ENCODE measurements at places on chromosomes 3 and 15.

GRCh38 chr3:4581498-4581897 lies 88.3 kb downstream of the ITPR1 start:
- no peak for DNase-seq

DNA sequence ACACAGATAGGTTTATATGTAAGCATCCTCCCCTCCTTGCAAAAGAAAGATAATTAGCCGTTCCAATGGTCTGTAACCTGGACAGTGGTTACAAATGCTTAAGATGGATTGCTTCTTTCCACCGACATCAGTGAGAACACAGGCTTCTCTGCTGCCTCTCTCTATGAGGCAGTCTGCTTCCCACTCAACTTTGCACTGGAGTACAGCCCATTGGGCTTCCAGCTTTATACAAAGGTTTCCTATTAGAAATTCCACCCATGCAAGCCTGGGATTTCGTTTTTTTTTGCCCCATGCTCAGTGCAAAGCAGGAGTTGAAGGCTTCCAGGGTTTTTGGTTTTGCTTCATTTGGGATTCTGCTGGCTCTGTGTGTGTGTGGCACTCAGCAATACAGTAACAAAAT lies 47.3 kb upstream of the C3orf22 start:
- DNase-seq: no peak

GRCh38 chr15:36803773-36804172 lies 224.3 kb downstream of the CDIN1 start:
- DNase-seq: no peak

DNA sequence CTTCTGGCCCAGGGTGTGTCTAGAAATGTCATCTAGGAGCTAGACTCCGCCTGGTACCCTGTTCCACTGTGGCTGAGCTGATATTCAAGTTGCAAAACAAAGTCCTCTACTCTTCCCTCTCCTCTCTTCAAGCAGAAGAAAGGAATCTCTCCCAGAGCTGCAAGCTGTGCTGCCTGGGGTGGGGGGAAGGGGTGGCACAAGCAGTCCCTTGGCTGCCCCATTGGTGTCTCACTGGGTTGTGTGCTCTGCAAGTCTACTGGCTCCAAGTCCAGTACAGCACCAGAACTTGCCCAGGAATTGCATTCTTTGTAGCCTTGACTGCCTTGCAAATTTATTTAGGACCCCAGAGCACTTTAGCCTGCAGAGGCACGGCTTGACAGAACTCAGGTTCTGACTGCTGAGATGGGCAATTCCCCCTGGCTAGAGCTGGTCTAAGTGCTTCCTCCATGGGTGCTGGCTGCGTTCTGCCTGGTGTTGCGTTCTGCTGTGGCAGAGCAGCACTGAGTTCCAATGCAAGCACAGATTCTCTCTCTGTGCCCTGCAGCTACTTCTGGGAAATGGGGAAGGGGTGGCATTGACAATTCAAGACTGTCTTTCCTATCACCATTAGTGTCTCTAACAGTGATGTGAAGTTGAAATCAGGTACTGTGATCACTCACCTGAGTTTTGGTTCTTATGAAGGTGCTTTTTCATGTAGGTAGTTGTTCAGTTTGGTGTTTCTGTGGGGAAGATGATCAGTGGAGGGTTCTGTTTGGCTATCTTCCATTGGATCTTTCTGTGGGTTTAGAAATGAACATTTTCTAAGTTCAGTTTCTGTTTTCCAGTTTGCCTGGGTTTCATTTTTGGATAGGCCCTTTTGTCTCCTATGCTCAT lies 39.5 kb downstream of the OXSR1 start:
- DNase-seq: no peak

DNA sequence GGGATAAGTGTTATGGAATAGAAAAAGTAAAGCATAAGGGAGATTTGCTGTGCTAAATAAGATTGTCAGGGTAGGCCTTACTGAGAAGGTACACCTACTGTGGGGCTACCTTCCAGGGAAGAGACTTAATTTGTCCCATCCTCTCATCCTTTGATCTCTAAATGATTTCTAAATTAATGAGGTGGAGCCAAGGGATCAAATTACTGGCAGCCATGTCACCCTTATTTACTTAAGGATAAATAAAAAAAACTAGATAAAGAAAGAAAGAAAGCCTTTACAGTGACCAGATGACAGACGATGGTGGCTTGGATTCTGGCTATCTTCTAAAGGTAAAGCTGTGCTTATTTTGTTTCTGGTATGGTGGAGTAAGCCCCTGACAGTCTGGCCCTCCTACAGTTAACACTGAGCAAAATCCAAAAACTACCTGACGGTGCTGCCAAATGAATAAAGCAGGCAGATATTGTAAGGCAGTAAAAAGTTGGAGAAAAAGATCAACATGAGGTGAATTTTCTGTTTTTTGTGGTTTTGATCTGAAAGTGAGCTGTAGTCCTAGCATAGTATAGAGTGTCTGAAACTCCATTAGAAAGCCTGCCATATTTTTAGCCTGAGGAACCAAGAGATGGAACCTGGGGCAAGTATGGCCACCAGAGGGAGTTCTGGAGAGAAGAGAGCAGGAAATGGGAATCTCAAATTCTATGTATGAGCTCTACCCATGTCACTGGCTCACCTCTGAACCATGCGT lies 285.1 kb upstream of the MANF start:
- DNase-seq: no peak
